ENCODE measurements at places on chromosomes 3 and 15. TPM values are rescaled to one million over a fixed set of nuclear protein-coding genes. Genes with fewer than 3 reads are reported as not detected.

The CHRFAM7A gene
- 0.44 TPM for polyA plus RNA-seq

The NRG4 gene
- 0.84 TPM for polyA plus RNA-seq

The B2M gene
- polyA plus RNA-seq, result 3,964 TPM

The LTF gene
- 0.66 TPM for polyA plus RNA-seq

The C15orf61 gene
- polyA plus RNA-seq, result 5.2 TPM

The MB21D2 gene
- 4.1 TPM for polyA plus RNA-seq

The MESP2 gene
- 0.10 TPM for polyA plus RNA-seq

The TM6SF1 gene
- polyA plus RNA-seq, result 3.7 TPM

The TNK2 gene
- 38.3 TPM for polyA plus RNA-seq

The SLC24A5 gene
- polyA plus RNA-seq, result not detected

The CYP11A1 gene
- polyA plus RNA-seq, result 0.38 TPM

DNA sequence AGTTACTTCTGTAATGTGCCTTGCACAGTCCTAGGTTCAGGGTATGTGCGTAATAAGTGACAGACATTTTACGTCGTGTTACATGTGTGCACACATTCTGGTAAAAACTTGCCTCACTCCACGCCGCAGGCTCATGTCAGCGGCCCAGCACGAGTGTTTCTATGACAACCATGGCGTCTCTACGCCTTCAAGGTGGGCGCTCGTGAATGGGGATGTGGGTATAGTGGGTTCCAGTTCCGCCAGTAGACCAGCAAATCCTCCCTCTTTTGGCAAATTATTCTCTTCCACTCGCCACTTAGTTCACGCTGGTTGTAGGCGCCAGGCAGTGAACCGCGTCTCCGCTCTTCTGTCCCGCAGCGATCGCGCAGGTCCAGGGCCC is 40.3 kb downstream of the CHST14 start:
- DNase-seq, result no peak

DNA sequence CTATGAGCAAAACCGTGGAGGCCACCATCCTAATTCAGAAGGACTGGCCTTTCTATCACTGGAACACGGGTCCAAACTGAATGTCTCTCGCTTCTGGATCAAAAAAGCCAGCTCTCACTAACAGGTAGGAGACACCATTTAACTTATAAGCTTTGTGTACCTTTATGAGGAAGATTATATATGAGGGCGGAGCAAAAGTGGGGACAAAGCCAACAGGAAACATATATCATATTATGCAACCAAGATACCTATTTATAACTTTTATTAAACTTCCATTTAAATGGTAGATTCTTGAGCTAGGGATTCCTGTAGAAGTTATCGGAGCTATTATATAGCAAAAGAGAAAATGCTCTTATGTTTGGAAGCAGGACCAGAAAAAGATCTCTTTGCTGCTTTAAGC is 78.4 kb downstream of the IGF2BP2 start:
- DNase-seq, result no peak

- DNase-seq, result no peak
These were observed 175.0 kb downstream of the RPLP1 start for GRCh38 chr15:69627548-69628158.

- DNase-seq, result no peak
These were observed 77.9 kb downstream of the TRPC1 start for GRCh38 chr3:142801746-142802145.

GRCh38 chr3:99506-99905 is 97.1 kb upstream of the CHL1 start:
- DNase-seq, result no peak

DNA sequence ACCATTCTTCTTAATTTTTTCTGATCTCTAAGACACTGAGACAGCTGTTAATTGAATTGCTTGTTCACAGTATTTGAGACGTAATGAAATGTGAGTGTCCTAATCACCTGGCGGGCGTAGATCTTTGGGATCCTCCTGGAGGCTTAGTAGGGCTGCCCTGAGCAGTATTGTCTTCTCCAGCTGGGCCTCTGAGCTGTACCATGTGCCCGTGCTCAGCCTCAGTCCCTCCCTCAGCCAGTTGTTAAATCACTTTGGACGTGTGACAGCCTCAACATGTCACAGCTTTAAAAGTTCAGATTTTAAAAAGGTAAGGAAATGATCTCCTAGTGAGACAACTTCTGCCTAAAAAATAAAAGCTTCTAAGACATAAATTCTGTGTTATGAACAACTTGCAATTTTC is 35.5 kb downstream of the IGF1R start:
- no peak for DNase-seq

GRCh38 chr15:31106495-31107300 is 5.2 kb upstream of the TRPM1 start:
- DNase-seq, result no peak

DNA sequence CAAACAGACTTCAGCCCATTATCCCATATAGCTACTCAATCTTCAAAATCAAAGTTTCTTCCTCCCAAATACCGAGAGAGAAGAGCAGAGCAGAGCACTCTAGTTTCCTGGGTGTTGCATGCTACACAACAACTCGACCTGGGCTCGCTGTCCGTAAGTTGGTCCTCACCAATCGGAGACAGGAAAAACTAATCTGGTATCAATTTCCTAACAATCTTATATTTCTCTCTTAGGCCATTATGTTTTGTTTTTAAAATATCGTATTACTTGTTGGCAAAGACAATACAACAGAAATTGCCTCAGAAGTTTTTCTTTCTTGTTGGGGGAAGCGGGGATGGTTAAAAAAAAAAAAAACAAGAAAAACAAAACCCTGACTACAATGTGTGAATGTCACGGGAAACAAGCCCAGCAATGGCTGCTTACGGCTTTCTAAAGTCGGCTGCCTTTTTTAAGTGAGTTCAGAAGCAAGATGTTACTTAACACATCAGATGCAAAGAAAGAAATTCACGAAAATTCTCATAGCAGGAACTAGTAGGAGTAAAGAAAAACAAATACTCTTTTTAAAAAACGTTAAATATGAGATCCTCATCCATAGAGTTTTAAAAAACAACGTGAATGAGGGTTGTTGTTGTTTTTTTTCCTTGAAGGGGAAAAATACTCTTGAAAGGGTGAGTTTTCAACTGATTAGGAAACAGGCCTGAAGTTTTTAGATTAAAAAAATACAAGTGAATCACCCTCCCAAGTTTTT is 1.9 kb downstream of the VGLL4 start:
- DNase-seq, result peak; percentile 57

GRCh38 chr3:86869566-86869965 is 121.4 kb downstream of the VGLL3 start:
- no peak for DNase-seq

DNA sequence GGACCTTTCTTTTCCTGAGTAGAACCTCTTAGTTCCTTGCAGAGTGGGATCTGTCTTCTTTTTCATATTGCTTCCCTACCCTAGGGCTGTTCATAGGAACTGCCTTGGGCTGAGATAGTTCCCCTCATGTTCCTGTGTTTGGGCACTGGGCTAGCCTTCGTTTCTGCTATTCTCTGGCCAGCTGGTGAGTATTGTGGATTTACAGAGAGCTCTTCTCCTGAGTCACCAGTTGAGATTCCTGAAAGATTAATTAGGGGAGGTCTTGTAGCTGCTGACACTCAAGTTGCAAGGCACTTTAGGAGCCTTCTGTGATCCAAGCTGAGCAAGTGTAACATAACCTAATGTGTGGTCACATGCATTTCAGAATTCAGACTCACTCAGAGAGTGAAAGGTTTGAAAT is 30.7 kb downstream of the CHD2 start:
- no peak for DNase-seq

GRCh38 chr3:79729096-79729495 is 38.7 kb downstream of the ROBO1 start:
- peak; percentile 39 for DNase-seq

DNA sequence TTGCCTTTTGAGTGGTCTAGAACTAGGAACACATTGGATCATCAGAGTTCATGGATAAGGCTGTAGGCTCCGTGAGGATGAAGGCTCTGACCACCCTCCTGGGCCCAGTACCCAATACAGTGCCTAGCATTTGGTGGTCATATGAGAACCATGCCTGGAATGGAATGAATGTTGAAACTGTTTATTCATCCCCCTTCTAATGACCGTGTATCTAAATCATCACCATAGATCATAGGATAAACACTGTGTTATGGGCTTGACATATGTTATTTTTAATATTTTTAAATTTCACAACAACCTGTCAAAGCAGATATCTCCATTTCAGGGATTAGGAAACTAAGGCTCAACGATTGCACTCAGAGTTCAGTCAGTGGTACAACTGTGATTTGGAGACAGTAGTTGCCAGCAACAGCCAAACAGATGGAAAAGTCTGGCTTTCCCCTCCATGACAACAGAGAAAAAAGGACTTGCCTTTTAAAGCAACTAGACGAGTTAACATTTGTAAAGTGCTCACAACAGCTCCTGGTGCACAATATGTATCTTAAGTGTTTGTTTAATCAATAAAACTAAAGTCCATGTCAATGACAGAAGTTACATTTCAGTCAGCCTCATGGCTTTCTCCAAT is 89.6 kb downstream of the TMEM266 start:
- DNase-seq, result no peak

GRCh38 chr3:181076558-181076957 is 87.0 kb upstream of the DNAJC19 start:
- DNase-seq, result no peak

GRCh38 chr15:64854526-64854925 is 12.8 kb downstream of the PLEKHO2 start:
- no peak for DNase-seq

GRCh38 chr15:88621789-88622604 is 857 bp downstream of the AEN start:
- no peak for DNase-seq

DNA sequence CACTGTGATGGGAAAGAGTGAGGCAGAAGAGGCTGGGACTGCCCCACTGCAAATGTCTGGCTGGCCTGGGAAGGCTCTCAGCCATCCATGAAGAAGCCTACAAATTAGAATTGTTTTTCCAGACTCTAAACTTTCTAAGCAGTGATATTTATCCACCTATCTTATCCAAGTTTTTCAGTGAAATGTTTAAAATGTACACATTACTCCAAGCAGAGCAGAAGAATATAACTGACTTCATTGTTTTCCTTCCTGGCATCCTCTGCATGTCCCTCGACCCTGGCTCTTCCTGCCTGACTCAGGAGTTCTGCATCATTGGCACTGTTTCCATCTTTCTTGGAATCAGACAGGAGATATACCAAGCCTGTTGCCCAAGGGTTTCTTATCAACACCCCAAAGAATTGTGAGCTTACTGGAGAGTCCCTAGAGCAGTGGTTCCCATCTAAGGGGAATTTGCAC is 401.5 kb upstream of the PROK2 start:
- DNase-seq, result no peak

GRCh38 chr15:29731865-29732264 is 90.4 kb downstream of the TJP1 start:
- DNase-seq, result no peak

DNA sequence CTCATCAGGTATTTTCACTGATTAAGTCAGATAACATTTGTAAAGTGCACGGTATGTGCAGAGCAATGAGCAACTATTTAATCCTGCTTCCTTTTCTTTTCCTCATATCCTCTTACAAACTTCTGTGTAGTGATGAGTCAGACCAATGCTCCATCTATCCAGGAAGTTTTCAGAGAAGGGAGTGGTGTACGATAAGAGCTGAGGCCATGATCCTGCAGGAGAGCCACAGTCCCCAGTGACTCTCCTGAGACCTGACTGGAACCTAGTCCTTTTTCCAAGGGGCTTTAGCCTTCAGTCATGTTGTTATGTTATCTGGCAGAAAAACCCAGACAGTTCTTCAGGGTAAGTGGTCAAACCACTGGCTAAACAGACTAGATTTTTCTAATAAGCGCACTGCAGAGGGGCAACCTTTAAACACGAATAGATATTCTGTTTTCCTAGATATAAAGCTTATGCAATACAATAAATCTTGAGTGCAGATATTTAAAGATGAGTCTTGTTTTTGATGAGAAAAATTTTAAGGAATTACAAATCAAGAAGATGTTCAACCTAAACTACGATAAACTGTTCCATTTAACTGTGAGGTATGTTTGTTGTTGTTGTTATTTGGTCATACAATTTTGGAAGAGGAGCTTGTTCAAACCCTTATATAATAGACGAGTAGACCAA is 110.5 kb upstream of the RAP2B start:
- no peak for DNase-seq

DNA sequence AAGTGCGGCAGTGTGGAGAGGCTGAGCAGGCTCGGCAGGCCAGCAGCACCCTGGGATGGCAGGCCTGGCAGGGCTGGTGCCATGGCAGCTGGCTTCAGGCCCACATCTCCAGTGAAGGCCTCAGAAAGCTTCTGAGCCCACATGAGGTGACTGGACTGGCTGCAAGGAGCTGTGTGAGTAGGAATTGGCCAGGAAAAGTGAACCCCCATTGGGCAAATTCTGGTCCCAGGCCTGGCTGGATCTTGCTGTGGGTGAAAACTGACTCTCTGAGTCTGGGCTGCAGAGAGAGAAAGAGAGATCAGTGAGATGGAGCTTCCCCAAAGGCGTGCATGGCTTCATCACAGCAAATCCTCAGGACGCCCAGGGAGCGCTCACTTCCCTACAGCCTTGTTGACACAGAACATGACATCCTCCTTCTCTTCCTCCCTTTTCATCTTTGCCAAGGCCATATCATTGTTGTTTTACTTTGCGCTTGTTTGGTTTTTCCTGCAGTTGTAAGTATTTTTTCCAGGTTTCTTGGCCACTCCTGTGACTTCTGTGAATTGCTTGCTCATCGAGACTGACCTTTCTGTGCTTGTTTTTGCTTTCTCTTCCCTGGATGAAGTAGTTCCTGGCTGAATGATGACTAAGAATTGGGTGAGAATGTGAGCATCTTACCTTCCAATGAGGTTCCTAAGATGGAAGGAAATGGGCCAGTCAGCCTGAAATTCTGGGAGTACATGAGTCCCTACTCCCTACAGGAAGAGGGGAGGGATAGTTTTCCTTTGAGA is 299.1 kb downstream of the TLE3 start:
- DNase-seq, result no peak

DNA sequence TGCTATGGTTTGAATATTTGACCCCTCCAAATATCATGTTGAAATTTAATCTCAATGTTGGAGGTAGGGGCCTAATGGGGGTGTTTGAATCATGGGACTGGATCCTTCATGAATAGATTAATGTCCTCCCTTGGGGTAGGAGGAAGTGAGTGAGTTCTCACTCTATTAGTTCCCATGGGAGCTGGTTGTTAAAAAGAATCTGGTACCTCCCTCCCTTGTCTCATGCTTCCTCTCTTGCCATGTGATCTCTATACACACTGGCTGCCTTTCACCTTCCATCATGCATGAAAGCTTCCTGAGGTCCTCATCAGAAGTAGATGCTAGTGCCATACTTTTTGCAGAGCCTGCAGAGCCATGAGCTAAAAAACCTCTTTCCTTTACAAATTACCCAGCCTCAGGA is 177.7 kb upstream of the MCTP2 start:
- DNase-seq, result no peak

DNA sequence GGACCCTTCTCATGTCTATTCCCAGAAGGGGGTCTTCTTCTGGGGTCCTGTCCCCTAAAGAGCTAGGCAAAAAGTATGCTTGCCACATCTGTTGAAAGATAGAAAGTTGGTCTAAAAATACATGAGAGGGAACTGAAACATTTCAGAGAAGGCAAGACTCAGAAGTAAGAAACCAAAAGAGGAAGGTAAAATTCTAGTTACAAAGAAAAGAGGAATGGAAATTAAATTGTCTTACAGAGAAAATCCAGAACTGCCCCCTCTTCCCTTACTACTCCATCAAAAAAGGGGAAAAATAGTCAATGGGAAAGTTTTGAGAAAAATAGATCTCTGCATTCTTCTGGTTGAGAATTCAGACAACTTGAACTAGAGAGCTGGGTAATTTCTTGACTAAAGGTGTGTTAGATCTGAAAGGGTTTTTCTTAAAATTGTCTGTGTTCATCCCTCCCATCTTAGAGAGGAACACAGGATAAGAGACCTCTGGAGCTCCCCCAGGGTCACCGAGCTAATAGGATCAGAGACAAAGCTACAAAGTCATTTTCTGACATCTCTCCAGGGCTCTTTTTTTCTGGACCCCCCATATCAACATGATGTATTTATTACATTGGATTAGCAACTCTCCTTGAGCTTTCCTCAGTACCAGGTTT is 32.3 kb upstream of the CCR2 start:
- no peak for DNase-seq

Data from urinary bladder (tissue), 4 donors.